ENCODE measurements at places on chromosomes 2 and 18. TPM values are rescaled to one million over a fixed set of nuclear protein-coding genes. Genes with fewer than 3 reads are reported as not detected.
A peak's percentile ranks its signal among the peaks of the same experiment; 100 is the strongest.

SLC5A7 gene
- polyA plus RNA-seq = 0.12 TPM

SPR gene
- 25.7 TPM for polyA plus RNA-seq

SALL3 gene
- not detected for polyA plus RNA-seq

SH3RF3 gene
- polyA plus RNA-seq = 1.9 TPM

DNAJC5G gene
- polyA plus RNA-seq = not detected

ZBTB7C gene
- polyA plus RNA-seq = 0.15 TPM

UPP2 gene
- not detected for polyA plus RNA-seq

ASAP2 gene
- polyA plus RNA-seq = 41.4 TPM

B3GNT7 gene
- polyA plus RNA-seq = 0.12 TPM

DQX1 gene
- polyA plus RNA-seq = 1.6 TPM

IL1R1 gene
- polyA plus RNA-seq = 20.5 TPM

MTX2 gene
- polyA plus RNA-seq = 61.9 TPM

GRCh38 chr2:62195421-62196277 is at the start of gene B3GNT2:
TSS of gene B3GNT2 (plus strand) at chr2:62196115. CDS start at chr2:62222221, 26,106 bp downstream.
- DNase-seq = peak; percentile 97

- no peak for DNase-seq
Measured at GRCh38 chr2:54641988-54642387, 81.5 kb upstream of the EML6 start.

DNA sequence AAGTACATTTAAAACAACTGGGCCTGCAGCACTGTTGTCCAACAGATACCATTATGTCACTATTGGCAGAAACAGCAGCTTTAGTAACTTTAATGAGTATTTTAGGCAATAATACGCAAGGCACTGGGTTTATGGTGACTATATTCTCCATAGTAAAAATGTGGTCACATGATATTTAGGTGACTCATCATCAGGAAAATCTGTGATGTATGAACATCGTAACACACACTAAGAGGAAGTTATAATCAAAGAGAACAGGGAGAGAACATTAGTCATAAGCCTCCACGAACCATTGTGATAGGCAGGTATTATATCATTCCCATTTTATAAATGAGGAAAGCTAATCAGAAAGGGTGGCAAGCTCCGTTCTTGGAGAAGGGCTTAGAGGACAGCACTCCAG is 36.9 kb downstream of the RAPH1 start:
- DNase-seq = no peak

GRCh38 chr2:168964251-168964807 is 63.2 kb downstream of the G6PC2 start:
- no peak for DNase-seq

DNA sequence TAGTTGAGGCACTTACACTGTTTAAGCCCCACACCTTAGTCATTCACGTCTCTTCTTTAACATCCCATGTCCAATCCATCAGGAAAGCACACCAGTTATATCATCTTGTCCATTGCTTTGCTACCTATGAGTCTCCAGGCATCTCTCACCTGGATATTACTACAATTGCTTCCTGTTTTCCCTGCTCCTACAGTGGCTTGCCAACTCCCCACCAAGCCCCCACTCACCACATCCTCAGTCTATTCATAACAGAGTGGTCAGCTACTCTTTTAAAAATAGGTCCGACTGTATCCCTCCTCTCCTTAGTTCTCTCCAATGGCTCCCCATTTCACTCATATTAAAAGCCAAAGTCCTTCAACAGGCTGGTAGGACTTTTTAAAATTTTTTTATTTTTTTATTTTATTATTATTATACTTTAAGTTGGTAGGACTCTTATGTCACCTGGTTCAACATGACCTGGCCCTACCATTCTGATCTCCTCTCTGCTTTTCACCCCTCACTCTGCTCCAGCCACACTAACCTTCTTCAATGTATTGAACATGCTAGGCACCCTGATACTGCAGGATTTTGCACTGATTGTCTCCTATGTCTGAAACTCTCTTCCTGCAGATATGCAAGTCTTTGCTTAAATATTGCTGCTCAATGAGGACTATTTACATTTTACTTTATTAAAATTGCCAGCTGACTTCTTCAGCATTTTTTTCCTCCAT is 253.2 kb downstream of the CYRIA start:
- DNase-seq = no peak

DNA sequence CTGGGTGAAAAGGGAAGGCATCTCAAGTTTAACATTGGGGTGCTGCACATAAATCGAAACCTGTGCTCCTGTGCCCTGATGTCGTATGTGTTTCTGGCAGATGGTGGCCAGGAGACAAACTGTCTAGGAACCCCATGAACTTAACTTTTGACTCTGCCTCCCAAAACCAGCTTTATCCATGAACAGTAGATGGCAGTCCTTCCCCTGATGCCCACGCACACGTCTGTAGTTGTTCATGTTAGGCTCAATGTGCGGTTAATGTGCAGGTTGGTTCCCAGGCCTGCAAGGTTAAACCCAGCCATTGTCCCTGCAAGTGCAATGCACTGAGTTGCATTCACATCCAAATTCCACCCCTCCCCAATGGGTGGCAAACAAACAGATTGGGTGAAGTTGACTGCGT is 44.1 kb upstream of the SIX3 start:
- no peak for DNase-seq

DNA sequence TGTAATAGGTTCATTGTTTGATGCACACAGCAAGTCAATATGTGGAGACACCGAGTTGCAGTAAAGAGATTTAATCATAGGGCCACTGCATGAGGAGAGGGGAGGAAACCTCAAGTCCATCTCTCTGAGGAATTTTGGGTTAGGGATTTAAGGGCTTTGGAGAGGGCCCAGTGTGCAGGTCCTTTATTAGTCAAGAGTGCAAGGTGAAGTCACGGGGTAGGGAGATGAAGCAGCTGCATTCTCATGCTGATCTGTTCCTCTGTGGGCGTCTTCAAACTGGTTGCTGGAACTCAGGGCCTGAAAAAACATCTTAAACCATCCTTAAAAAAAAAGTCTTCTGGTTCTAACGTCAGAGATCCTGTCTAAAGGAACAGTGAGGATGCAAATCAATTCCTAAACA is 131.6 kb downstream of the NXPH2 start:
- no peak for DNase-seq

GRCh38 chr2:24723665-24724064 is 69.5 kb downstream of the PTRHD1 start:
- DNase-seq = no peak

DNA sequence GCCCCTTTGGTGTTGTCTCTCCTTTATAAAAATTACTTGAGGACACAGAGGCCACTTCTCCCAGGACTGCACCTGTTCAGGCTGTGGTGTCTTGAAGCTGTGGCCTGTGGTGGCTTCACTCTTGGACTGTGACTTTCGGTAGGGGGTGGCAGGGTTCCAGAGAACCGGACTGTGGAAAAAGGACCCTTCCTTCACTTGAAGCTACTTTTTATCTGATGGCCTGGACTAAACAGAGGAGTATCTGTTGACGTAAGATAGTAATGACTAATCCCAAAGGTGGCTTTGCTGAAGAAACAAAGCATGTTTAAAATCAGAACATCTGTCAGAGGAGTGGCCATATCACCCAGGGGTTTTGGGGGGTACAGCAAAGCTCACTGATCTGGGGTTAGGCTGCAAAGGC is 60.8 kb downstream of the CENPO start:
- no peak for DNase-seq

GRCh38 chr2:10978090-10978670 is 66.4 kb downstream of the KCNF1 start:
- DNase-seq = no peak

DNA sequence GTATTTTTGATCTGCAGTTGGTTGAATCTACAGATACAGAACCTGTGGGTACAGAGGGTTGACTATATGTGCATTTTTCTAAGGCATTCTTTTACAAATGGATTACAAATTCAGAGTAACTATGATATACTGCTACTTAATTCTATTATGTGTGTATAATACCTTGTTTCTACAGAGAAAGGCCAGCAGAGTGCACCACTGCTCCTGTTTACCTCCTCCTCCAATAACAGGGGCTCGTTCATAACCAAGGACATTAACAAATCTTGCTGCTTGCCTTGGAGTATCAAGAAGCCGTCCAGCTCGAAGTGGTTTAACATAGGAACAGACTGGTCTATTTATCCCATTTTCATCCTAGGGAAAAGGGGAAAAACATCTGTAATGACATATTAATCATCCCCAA is 16.4 kb downstream of the CEP76 start:
- DNase-seq = peak; percentile 24

DNA sequence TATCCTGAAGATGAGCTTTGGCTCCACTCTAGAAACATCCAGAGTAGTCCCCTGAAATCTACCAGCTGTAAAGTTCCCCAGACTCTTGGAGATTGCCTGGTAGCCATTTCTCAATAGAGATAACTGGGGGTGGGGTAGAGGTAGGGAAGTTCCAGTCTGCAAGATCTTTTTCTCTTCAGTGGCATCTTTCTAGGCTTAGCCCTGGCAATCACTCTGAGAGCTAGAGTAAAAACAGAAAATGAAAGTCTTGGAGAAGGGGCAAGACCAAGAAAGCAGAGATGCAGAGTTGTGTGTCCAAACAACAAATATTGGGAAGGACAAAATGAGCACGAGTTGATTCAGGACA is 41.8 kb upstream of the LCLAT1 start:
- DNase-seq = no peak

DNA sequence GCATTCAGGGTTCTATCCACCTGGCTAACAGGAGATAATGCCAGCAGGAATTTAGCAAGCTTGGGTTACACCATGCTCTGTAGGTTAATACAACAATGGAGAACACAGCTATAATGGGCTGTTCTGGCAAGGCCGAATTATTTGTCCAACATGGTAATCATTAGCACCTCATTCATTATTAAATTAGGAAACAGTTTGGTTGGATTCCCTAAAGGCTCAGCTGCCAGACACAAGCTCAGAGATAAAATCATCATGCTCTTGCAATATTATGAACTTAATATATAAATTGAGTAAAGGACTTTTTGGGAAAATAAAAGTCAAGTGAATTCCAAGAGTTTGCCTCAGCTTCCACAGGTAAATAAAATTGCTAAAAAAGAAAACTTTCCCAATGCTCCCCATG is 166.4 kb downstream of the ANKRD44 start:
- no peak for DNase-seq

GRCh38 chr2:220687231-220687843 is 884.8 kb downstream of the EPHA4 start:
- peak; percentile 52 for DNase-seq

- DNase-seq = no peak
Measured at GRCh38 chr18:36215577-36215976, 28.3 kb downstream of the MOCOS start.

- DNase-seq = no peak
Measured at GRCh38 chr18:1002653-1003178, 98.0 kb downstream of the ADCYAP1 start.

DNA sequence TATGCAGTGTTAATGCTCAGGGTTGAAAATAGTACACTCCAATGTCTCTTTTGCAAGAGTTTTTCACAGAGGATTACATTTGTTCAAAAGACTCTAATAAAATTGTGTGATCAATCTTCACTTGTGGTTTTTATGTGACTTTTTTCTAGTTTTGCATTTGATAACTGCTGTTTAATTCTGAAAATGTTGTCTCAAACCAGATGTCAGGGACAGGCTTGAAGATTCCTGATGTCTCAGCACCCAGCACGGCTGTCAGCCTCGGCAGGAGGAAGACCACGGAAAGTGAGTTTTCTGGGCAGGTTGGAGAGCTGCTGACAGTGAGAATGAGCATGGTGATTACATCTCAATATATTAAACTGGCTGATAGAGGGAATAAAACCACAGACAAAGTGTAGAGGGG is 9.1 kb downstream of the SOX11 start:
- DNase-seq = no peak

DNA sequence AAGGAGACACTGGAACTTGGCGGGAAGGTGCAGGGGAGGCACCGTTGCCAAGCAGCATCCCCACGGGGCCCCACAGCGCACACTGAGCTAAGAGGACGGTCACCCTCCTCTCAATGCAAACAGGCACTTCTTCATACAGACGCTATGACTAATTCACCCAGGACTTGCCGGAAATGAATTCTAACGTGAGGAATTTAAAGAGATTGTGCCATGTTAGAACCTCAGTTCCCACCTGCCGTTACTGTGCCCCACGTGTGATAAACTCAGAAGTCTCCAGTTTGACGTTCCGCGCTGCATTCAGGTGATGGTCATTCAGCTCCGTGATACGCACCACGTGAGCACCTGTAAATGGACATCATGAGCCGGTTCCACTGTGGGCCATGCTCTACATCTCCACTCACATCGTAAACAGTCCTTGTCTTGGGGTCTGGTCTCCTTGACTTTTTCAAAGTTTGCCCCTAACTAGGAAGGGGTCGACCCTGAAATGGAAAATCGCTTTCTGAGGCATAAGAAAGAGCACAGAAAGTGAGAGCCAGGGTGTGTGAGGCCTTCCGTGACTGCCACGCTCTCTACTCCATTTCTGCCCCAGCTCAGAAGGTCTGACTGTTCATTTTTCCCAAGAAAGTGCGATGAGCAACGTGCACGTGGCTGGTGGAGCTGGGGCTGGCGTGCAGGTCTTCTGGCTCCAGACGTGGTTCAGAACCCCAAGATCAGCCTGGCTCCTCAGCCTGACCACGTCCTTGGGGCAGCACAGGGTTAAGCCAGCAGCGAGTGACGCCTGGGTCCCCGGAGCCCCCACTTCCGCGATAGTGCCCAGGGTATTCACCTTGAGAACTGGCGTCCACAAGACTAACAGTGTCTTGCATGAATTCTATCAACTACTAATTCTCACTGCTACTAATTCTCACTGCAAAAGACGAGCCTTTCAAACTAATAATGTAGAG is 35.1 kb downstream of the TMEM18 start:
- DNase-seq = no peak

- no peak for DNase-seq
Measured at GRCh38 chr2:187422282-187422681, 25.8 kb downstream of the CALCRL start.

GRCh38 chr2:217269701-217270484 is 410.0 kb upstream of the TNP1 start:
- no peak for DNase-seq

DNA sequence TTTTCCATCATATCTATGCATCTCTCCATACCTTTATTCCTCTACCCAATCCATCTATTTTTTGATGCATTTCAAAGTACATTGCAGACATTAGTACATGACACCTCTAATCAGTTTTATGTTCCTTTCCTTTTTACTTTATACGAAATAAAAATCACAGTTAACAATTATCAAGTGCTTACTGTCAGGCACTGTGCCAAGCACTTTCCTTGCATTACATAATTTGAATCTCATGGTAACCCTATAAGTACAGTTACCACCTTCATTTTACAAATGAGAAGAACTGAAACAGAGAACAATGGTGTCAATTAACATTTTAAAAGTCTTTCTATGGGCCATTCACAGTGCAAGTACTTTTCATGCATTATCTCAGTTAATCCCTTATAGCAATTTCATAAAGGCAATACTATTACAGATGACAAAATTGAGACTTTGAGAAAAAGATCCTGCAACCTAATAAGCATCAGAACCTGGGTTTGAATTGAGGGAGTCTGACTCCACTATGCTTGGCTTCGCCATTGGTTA is 544.4 kb upstream of the TNP1 start:
- DNase-seq = no peak
